ENCODE measurements at places on chromosomes 6 and 20.

DNA sequence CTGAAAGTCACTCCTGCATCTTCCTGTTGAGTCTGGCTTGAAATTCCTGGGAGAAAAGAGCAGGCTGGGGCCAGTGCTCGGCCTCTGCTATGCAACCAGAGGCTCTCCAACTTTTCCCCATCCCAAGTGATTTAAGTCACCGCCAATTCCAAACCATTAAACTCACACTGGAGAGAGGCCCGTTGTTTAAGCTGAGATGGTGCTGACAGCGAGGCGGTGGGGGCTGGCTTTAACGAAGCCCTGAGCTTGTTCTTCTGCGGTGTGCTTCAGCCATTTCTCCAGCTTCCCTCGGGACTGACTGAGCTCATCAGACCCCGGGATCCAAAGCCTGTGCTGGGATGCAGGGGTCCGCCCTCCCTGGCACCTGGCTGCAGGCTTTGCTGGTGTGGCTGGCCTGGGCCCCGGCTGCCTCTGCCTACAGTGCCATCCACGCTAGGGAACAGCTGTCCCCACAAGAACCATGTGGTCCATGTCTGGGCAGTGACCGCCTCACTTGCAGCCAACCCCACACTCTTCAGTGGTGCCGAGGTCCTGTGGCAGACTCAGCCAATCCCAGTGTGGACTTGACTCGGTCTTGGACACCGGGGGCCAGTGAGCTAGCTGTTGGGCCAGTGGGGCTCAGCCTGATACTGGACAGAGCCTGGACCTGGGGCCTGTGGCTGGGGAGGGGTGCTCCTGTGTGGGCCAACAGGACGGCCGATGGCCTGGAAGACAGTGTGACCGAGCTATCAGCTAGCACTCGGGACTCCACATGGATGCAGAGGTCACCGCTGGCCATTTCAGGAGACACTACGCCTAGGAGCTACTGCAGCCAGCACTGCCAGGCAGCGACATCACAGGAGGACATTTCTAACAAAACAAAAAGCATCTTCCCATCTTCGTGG is 21.2 kb downstream of the RAMACL start:
- peak; percentile 67 for DNase-seq

GRCh38 chr20:32731882-32732266 is 11.4 kb downstream of the COMMD7 start:
- no peak for DNase-seq

- DNase-seq, result no peak
Measured at GRCh38 chr20:17624551-17625245, 54.8 kb downstream of the DSTN start.

DNA sequence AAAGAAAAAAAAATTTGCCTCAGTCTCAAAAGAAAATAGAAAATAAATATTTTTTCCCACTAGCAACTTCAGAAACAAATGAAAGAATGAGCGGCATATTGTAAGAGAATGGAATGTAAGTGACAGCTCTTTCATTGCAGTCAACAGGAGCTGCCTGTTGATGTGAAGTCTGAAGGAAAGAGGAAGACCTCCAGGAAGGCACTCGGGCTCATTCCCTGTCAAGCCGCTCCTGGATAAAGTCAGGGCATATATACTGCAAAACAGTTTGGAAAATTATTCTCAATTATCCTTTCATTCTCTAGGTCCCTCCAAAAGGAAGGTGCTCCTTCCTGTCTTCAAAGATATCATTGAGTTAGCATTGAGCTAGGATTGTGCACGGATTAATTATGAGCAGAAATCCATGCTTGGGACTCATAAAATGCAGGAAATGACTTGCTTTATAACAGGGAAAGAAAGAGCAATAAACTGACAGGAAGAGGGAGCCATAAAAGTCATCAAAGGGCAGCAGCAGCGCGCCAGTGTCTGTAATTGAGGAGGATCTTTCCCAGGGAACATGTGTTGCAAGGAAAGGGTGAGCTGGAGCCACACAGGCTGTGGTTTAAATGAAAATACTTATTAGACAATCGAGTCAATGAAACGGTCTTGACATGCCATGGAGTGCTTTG is 218.2 kb downstream of the C6orf118 start:
- no peak for DNase-seq
